ENCODE measurements at places on chromosomes 11 and 22. TPM values are rescaled to one million over a fixed set of nuclear protein-coding genes. Genes with fewer than 3 reads are reported as not detected.

Gene MRGPRX4
- total RNA-seq: not detected

Gene ART1
- 5.6 TPM for total RNA-seq

DNA sequence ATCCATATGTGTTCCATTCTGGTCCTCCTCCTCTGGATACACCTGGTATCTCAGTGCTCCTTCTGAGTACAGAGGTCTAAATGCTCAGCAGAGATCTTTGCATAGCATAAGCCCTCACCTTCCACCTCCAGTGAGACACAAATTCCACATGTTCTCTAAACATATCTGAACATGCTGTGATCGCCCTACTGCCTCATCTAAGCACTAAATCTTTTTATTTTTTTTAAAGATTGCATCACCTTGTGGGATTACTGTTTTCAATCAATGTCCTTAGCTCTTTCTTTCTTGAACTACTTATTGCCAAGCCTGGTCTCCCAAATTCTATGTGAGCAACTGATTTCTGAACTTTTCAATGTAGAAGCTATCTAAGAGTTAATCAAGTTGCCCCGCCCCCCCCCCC lies 113.4 kb downstream of the TRPC6 start:
- no peaks in the 10 kb centered on the region for H3K36me3 ChIP-seq
- DNase-seq: no peak
- H3K4me3 ChIP-seq: no peak overlapping the region
- H3K27ac ChIP-seq: no peak overlapping the region
- H3K4me1 ChIP-seq: no peaks in the 10 kb centered on the region
- no peaks in the 10 kb centered on the region for H3K27me3 ChIP-seq

DNA sequence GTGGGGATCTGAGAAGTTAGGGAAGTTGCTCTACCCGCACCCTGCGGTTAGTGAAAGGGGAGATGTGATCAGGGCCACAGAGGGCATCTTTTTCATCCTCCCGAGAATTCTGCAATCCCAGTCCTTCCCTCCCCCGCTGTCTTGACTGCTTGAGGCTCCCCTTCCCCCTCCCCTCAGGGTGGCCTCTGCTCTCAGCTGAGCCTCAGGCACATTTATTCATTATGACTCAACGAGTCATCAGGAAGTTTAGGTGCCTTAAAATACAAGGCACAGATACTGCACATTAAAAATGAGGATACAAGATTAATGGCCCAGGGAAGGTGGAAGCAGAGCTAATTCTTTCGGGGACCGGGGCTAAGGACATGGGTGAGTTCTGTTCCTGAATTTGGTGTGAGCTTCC lies 104.0 kb downstream of the CACNA1I start:
- H3K27me3 ChIP-seq: no peaks in the 10 kb centered on the region
- no peak overlapping the region for H3K4me3 ChIP-seq
- H3K27ac ChIP-seq: no peak overlapping the region
- H3K4me1 ChIP-seq: no peaks in the 10 kb centered on the region

GRCh38 chr22:47540011-47540410 lies 777.6 kb downstream of the TBC1D22A start:
- no peaks in the 10 kb centered on the region for H3K4me1 ChIP-seq
- H3K27me3 ChIP-seq: no peaks in the 10 kb centered on the region
- H3K36me3 ChIP-seq: no peaks in the 10 kb centered on the region
- no peak overlapping the region for H3K4me3 ChIP-seq
- H3K27ac ChIP-seq: no peak overlapping the region
- DNase-seq: no peak

DNA sequence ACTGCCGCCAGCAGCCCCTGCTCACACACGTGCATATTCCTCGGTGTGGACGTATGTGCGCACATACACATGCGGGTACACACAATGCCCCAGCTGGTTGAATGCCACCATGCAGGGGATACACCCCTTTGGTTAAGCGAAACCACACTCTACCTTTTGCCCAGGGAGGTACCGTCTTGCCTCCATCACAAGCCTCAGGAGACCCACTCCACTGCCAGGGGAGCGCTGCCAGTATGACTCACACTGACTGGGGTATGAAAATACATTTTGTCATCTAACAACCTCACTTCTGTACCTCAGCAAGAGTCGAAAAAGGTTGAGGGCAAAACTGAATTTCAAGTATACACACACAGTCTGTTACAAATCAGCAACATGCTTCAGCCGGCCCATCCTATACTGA lies 39.4 kb downstream of the TMEM45B start:
- no peak overlapping the region for H3K4me3 ChIP-seq
- no peaks in the 10 kb centered on the region for H3K27me3 ChIP-seq
- no peak overlapping the region for H3K27ac ChIP-seq
- H3K4me1 ChIP-seq: no peaks in the 10 kb centered on the region

GRCh38 chr22:36641902-36642640 lies 61.5 kb downstream of the CACNG2 start:
- no peaks in the 10 kb centered on the region for H3K27me3 ChIP-seq
- H3K36me3 ChIP-seq: no peaks in the 10 kb centered on the region
- H3K4me1 ChIP-seq: no peaks in the 10 kb centered on the region
- no peak for DNase-seq
- no peak overlapping the region for H3K27ac ChIP-seq
- H3K4me3 ChIP-seq: no peak overlapping the region

DNA sequence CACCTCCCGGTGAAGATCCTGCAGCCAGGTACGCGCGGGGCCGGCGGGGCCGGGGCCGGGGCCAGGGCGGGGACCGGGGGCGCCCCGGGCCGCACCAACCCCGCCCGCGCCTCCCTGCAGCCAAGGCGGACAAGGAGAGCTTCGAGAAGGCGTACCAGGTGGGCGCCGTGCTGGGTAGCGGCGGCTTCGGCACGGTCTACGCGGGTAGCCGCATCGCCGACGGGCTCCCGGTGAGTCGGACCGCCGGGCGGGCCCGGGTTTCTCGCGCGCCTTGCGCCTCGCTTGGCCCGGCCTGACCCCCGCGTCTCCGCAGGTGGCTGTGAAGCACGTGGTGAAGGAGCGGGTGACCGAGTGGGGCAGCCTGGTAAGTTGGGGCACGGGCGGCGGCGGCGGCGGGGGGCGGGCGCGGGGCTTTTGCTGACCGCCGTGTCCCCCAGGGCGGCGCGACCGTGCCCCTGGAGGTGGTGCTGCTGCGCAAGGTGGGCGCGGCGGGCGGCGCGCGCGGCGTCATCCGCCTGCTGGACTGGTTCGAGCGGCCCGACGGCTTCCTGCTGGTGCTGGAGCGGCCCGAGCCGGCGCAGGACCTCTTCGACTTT lies 531 bp downstream of the PIM3 start:
- H3K4me3 ChIP-seq: peak overlapping the region; percentile 85
- peak overlapping the region; percentile 96 for H3K27ac ChIP-seq
- H3K4me1 ChIP-seq: peaks cover 22% of the 10 kb centered on the region
- H3K27me3 ChIP-seq: no peaks in the 10 kb centered on the region
- H3K36me3 ChIP-seq: peaks cover 18% of the 10 kb centered on the region

Gene NELL1
- not detected for total RNA-seq

DNA sequence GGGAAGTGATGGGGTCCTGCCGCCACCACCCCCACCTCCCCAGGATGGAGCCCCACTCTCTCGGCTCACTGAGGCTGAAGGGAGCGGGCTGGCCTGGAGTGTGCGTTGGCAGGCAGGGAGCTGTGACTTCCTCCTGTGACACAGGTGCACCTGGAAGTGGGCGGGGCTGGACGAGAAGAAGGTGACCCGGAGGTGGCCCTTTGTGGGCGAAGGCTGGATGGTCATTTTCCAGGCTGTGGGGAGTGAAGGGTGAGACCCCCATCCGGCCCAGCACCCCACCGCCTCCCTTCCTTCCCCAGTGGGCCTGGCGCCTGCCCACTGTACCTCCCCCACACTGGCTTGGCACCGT lies 15.3 kb downstream of the IL17REL start:
- H3K4me1 ChIP-seq: no peaks in the 10 kb centered on the region
- H3K36me3 ChIP-seq: no peaks in the 10 kb centered on the region
- no peak overlapping the region for H3K4me3 ChIP-seq
- no peaks in the 10 kb centered on the region for H3K27me3 ChIP-seq

- H3K4me1 ChIP-seq: no peaks in the 10 kb centered on the region
- no peaks in the 10 kb centered on the region for H3K36me3 ChIP-seq
- no peak for DNase-seq
- H3K27ac ChIP-seq: no peak overlapping the region
These were observed 81.9 kb downstream of the PRR5L start for GRCh38 chr11:36377759-36378564.

DNA sequence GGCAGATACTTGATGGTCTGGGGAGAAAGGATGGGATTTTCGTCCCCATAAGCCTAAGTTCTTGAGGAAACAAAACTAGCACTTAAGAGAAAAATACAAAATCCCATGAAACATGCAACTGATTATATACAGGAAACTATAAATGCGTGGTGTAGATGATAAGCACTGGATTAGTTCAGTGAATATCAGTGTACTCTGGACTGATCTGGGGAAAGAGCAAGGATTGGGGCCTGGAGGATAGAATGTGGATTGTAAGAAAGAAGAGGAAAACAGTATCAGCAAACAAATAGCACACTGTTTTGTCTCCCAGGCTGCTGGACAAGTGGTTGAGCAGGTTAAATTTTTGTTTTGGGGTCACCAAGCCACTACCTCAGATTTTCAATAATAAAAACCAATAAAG lies 49.8 kb downstream of the DCUN1D5 start:
- no peaks in the 10 kb centered on the region for H3K36me3 ChIP-seq
- H3K27me3 ChIP-seq: no peaks in the 10 kb centered on the region
- no peak overlapping the region for H3K27ac ChIP-seq
- DNase-seq: no peak
- H3K4me1 ChIP-seq: no peaks in the 10 kb centered on the region

GRCh38 chr22:19062943-19063308 lies 59.3 kb downstream of the DGCR2 start:
- no peak for DNase-seq
- no peaks in the 10 kb centered on the region for H3K4me1 ChIP-seq
- no peak overlapping the region for H3K4me3 ChIP-seq
- H3K27ac ChIP-seq: no peak overlapping the region
- peaks cover 96% of the 10 kb centered on the region for H3K36me3 ChIP-seq

GRCh38 chr11:128299132-128299726 lies 288.1 kb downstream of the ETS1 start:
- H3K4me1 ChIP-seq: peaks cover 4% of the 10 kb centered on the region
- H3K4me3 ChIP-seq: no peak overlapping the region
- peak overlapping the region; percentile 34 for H3K27ac ChIP-seq
- no peaks in the 10 kb centered on the region for H3K36me3 ChIP-seq
- H3K27me3 ChIP-seq: no peaks in the 10 kb centered on the region

DNA sequence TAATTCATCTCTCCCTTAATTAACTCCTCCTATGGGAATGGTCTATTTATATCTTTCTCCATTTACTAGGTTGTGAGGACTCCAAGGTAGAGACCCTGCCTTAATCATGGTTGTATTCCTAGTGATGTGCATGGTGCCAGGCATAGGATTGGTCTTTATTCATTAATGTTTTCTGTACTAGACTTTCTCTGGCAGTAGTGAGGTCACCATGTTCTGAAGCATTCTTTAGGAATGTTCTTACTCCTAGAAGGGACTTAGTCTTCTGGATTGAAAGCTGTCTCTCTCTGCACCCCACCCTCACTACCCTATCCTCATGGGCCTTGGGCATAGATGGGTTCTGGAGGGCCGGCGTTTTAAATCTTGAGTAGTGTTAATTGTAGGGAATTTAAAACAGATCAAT lies 10.6 kb upstream of the INSC start:
- H3K4me1 ChIP-seq: no peaks in the 10 kb centered on the region
- no peaks in the 10 kb centered on the region for H3K36me3 ChIP-seq
- no peak overlapping the region for H3K27ac ChIP-seq

Gene ARHGEF17
- total RNA-seq: 193 TPM

GRCh38 chr11:80320765-80321164 lies 879.9 kb upstream of the TENM4 start:
- DNase-seq: no peak
- H3K4me3 ChIP-seq: no peak overlapping the region
- no peaks in the 10 kb centered on the region for H3K27me3 ChIP-seq
- H3K4me1 ChIP-seq: no peaks in the 10 kb centered on the region

- DNase-seq: no peak
- no peak within 1 kb of the TSS for H3K27ac ChIP-seq
- H3K4me1 ChIP-seq: no peaks in the 10 kb centered on the region
- H3K36me3 ChIP-seq: no peaks in the 10 kb centered on the region
- no peaks in the 10 kb centered on the region for H3K27me3 ChIP-seq
These were observed at the start of gene PRRG4 for GRCh38 chr11:32829680-32830412. Gene PRRG4, plus strand, starts transcription at chr11:32829927. Its CDS starts 603 bp downstream, at chr11:32830530.

DNA sequence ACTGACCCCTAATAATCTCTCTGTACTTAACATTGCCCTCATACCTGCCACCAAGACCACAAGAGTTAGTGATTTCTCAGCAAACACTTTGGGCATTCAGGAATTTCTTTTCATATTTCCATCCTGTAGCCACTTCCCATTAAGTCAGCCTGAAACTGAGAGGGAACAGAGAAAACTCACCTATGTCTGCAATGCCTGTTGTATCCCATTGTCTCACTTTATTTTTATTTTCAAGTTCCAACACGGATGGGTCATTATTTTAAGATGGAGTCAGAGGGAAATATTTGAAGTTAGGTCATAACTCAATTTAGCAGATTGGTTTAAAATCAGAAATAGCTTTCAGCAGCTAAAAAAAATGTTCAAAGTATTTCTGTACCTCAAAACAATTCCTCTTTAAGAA lies 937.8 kb upstream of the CHORDC1 start:
- no peak overlapping the region for H3K27ac ChIP-seq
- DNase-seq: no peak
- H3K36me3 ChIP-seq: no peaks in the 10 kb centered on the region
- no peak overlapping the region for H3K4me3 ChIP-seq

DNA sequence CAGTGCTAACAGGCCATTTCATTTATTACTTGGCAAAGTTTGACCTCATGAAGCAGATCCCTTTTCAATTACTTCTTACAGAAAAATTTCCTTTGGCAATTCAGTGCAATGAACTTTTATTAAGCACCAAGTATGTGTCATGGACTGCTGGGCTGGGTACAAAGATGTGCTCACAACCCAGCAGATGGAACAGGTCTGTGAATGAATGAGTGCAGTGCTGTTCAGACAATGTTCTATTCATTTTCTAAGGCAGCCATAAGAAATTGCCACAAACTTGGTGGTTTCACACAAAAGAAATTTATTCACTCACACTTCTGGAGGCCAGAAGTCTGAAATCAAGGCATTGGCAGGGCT lies 428.5 kb downstream of the SOX6 start:
- DNase-seq: peak; percentile 30
- no peaks in the 10 kb centered on the region for H3K36me3 ChIP-seq
- H3K27me3 ChIP-seq: no peaks in the 10 kb centered on the region
- no peak overlapping the region for H3K4me3 ChIP-seq
- no peak overlapping the region for H3K27ac ChIP-seq

DNA sequence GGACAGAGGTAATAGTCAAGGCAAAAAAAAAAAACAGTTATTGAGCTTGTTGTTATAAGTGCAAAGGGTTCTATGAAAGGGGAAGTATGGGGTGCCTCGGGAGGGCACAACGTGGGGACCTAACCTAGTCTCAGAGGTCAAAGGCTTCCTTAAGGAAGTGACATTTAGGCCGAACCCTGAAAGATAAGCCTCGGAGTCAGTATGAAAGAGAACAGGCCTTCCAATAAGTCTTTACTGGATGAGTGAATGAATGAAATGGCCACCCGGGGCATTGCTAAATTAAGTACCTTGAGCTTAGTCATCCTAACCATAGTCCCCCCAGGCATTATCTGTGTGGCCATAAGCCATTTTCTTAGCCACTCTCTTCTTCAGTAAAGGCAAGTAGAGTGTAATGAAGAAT lies 19.7 kb downstream of the FLI1 start:
- no peaks in the 10 kb centered on the region for H3K36me3 ChIP-seq
- peaks cover 14% of the 10 kb centered on the region for H3K4me1 ChIP-seq
- no peaks in the 10 kb centered on the region for H3K27me3 ChIP-seq
- DNase-seq: no peak
- no peak overlapping the region for H3K4me3 ChIP-seq
